ENCODE measurements at places on chromosomes 7 and 10.

- DNase-seq = no peak
Observed at GRCh38 chr10:22103701-22104470, 100.4 kb upstream of the DNAJC1 start.

DNA sequence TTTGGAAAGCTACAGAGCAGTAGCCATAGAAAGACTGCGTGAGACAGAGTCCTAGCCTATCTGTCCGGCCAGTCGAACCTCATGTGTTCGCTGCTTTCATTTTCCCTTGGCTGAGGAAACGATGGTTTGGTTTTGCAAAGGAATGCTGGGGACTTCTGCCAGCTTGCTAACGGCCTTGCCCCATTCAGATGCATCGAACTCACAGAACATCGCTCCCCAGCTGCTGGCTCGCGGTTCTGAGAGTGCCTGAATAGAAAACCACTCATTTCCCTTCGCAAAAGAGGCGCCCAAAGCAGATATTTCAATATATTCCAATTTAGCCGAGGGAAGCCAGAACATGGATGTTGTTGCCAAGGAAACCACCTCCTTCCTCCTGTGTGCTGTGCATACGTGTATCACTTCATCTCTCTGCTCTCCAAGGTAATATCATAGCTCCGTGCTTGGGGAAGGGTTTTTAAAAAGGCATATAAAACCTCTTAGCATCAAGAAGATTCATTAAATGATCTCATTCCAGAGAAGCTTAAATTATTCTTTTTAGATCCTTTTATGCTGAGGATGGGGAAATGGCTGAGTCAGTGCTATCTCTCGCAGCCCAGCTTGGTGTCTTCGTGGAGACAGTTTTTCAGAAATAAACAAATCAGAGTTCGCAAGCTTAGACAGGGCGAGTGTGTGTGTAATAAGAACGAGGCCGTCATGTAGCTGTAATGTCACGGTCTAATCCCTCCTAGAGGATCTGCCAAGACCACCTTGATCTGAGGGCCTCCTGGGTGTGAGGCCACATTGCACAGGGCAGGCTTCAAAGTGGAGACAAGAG is 215.2 kb downstream of the RPS24 start:
- no peak for DNase-seq

DNA sequence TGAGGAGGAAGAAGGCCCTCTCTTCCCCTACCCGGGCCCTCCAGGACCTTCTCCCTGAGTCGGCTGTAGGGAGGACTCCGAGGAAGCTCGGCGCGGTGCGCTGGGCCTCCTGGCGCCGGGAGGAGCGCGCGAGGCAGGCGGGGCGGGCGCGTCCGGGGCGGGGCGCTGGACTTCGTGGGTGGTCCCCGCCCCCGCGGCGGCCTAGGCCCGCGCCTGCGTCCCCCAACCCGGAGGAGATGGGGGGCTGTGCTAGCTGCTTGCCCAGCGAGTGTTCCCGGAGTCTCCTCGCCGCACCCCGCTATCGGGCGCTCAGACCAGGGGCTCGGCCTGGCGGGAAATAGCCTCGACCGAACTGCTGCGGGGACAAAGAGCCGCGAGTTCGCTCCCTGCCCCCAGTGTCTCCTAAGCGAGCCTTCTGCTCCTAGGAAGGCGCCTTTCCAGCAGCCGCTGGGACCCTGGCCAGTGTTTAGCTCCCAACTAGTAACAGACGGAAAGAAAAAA is 19.2 kb upstream of the SMO start:
- peak; percentile 50 for DNase-seq

- DNase-seq = no peak
Observed at GRCh38 chr10:103854265-103854685, 1.1 kb downstream of the SH3PXD2A start.

DNA sequence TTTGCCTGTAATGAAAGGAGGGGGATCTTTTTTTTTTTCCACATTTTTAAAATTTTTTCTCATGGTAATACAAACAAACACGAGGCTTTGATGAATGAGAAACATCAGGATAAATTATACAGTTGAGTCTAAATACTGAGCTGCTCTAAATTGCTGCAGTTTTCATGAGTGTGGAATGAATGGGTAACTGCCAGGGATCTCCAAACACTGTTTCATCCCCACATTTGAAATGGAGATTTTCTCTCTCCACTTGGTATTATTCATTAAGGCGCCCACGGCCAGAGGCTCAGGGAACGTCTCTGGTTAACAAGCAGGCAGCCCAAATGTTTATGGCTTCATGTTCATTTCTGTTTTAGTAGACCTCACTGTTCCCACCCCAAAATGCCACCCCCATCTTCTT is 717.1 kb downstream of the GRID1 start:
- DNase-seq = no peak

DNA sequence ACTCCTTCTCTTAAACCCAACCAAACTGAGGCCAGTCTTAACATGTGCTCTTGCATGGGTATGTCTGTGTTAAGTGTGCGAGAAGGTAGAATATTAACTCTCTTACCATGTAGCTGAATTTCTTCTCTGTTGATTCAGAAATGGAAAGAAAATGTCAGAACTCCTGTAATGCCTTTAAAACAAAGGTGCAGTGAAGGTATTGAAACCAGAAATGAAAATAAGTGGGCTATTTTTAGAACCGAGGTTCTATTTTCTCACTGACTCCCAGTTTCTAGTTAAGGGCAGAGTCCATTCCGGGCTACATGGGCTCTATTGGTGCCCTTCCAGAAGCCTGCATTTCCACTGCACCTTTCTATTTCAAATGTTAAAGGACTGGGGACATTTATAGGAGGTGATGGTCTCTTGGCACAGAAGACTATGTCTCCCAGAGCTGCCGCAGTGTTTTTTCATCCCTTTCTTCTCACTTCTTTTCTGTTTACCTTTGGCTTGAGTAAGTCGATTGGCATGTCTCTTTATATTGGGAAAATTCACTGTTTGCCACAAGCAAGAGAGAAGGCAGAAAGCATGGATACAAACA is 174.9 kb downstream of the LRMDA start:
- DNase-seq = no peak

DNA sequence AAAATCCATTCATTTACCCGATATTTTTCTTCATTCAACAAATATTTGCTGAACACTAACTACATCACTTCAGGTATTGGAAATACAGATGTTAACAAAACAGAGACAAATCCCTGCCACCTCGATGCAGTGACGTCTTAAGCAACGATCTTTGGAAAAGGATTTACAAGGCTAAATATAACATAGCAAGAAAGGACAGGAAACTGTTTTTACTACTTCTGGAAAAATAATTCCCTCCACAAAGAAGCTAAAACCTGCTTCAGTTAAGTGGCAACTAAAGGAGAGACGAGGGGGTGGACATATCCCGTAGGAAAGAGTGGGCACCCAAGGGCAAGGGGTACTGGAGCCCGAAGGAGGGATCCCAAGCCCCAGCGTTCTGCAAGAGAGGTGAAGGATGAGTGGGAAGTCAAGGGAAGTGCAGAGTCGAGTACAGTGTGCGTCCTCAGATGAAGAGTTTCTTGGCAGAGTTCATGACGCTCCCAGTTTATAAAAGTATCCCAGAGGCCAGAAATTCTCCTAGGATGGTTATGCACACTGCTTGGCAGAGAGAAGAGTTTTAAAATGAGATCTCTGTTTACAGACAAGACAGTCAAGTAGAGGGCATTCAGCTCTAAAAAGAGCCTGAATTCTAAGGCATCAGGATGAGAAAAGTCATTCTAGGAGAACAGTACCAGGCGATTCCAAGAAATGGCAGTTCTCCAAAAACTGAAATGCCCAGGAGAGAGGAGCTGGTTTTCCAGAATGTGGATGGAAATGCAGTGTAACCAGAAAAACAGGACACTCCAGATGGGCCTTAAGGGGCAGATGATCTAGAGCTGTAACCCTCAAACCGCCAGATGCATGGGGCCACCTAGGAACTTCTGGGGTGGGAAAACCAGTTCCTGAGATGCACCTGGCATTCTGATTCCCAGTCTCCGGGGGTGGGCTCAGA is 97.3 kb downstream of the GRB10 start:
- DNase-seq = no peak

GRCh38 chr10:35668865-35669650 is 27.0 kb upstream of the FZD8 start:
- DNase-seq = no peak

GRCh38 chr10:115844591-115844990 is 428.4 kb downstream of the GFRA1 start:
- no peak for DNase-seq

GRCh38 chr7:4018601-4019316 is 663.3 kb upstream of the FOXK1 start:
- no peak for DNase-seq

DNA sequence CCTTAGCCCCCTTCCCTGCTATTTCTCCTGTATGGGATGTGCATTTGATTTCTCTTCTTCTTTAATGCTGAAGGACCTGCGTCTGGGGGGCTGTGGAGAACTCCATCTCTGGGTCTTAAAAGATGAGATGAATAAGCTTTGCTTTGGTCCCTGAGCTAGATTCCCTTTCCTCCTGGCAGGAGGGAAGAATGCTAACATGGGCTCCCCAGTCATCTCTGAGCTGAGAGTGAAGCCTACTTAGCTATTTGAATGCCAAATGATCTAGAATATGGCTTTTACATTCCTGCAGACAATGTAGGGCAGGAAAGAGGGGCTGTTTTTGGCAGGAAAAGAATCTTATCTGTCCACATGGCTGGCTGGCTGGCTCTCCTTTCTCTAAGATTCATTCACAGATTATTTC is 62.6 kb upstream of the EFCAB10 start:
- DNase-seq = no peak

DNA sequence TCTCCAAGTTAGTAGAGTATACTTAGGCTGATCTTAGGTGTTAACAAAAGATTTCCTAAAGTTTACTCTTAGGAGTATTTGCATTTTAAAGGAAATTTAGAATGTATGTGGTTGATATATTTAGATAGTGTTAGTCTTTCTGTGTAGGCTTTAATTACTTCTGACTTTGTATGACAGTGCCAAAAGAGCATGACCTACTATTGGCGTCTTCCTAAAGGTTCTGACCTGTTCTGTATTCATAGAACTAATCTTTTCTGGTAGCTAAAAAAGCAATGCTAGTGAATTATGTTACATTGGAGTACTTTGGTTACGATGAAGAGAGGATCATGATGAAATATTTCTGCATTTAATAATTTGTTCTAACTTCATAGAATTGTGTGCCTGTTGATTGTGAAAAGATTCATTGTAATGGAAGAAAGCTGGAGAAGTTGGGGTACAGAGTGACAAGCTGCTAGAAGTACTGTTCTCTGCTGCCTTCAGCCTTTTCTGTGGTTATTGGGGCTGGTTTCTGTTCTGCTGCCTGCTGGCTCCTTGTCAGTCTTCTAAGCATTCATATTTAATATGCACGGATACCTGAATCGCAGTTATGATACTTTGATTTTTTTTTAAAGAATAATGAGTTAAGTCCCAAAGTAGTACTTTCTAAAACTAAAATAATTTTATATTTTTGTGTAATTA is 13.2 kb downstream of the WAC start:
- DNase-seq = no peak

GRCh38 chr7:124267154-124267553 is 234.3 kb upstream of the TMEM229A start:
- no peak for DNase-seq

GRCh38 chr7:77674878-77675277 is 21.4 kb upstream of the RSBN1L start:
- no peak for DNase-seq

DNA sequence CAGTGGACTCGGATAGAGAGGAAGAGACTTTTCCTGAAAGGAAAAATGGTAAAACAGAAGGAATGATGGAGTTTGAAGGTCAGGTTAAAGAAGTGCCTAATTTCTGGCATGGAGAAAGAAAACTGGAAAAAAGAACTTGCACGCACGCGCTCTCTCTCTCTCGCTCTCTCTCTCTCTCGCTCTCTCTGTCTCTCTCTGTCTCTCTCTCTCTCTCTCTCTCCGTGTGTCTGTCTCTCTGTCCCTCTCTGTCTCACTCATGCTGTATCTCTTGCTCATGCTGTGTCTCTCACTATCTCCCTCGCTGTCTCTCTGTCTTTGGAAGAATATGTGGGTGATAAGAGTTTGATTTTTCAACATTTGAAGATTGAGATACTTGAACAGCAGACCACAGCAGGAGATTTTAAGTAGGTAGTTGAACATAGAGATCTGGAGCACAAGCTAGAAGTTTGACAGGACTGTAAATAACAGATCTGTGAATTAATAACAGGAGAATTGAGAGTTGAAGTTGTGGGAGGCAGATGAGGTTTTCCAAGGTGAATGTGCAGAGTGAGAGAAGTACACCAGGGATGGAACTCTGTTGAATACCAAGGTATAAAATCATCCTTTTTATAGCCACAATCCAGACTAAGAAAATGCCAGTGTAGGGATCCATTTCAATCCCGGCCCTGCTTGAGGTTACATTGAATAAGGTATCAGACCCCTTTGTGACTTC is 33.1 kb downstream of the ADD3 start:
- DNase-seq = no peak

DNA sequence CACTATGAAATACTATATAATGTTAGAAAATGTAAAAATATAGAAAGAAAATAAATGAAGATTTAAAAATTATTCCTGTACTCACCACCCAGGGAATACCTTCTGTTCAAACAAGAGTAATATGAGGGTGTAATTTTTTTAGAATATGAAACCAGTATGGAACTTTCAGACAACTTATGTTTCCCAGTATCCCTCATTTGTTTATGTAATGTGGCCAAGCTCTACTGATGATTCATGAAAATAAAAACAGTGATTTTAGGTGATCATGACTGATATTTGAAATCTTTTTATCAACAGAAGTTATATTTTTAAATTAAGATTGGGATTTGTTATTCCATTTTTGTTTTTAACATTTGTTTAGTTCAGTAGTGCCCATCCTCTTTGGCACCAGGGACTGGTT is 18.8 kb downstream of the SLK start:
- DNase-seq = no peak

GRCh38 chr7:46291050-46291438 is 370.0 kb upstream of the IGFBP3 start:
- DNase-seq = no peak

GRCh38 chr10:58740620-58741369 is 228.1 kb downstream of the BICC1 start:
- DNase-seq = no peak

DNA sequence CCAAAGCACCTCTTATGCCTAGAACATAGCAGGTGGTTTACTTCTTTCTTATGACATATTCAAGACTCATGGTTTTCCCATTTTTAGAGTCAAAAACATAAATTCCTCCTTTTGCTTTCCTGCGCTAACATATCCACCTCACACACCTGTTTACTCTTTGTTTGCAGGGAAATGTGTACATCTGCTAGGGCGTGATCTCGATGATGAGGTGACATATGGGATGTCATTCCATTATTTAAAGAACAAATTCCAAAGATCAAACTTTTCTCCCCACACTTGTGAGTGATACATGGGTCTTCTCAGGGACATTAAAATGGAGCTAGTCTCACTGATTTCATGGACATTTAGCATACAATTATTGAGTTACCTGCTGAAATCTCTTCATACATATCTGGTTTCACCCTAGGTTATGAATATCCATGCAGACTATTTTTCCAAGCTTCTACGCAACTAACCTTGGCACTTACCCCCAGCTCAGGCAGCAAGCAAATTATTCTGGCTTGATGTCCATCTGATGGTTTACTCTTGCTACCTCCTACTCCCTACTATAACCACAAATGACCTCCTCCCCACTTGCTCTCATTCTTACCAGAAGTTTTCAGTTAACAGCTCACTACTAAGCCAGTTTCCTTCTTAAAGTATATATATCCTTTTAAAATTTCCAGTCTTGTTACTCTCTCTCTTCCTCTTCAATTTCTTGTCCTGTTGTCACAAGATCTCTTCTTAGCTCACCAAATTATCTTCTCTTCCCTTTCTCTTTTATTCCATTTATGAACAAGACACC is 208.5 kb downstream of the RNLS start:
- no peak for DNase-seq

- no peak for DNase-seq
Observed at GRCh38 chr7:80476035-80476434, 35.8 kb downstream of the GNAT3 start.

- no peak for DNase-seq
Observed at GRCh38 chr10:123320091-123320490, 165.9 kb downstream of the BUB3 start.
